ENCODE measurements at places on chromosomes 12 and 14.

DNA sequence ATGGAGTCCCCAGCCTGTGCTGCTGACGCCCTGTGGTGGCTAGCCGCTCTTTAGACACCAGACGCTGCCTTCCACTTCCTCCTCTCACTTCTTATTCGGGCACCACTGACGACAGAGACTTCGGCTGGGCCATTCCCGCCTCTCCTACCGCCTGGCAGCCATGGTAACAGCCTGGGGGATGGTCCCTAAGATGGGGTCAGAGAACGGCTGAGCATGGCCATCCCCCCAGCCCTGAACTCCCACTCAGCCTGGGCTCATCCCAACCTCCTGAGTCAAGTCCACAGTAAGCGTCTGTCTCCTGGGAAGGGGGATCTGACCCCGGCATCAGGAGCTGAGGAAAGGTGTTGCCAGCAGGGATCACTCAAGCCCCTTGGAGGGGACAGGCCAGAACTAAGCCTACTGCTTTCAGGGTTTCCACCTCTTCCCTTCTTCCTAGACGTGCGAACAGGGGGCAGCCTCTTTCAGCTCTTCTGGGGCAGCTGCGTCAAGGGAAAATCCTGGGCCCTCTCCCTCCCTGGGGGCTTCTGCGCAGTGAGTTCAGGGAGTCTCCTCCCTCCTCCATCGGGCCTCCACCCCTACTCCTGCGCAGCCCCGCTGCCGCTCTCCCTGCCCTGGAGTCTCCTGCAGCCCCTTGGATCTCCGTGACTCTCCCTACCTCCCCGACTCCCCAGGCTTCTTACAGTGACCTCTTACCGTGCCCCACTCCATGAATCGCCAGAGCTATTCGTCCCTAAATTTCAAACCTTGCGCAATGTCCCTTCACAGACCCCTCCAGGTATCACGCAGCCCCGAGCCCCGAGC lies 643 bp upstream of the TAMALIN start:
- DNase-seq, result no peak

DNA sequence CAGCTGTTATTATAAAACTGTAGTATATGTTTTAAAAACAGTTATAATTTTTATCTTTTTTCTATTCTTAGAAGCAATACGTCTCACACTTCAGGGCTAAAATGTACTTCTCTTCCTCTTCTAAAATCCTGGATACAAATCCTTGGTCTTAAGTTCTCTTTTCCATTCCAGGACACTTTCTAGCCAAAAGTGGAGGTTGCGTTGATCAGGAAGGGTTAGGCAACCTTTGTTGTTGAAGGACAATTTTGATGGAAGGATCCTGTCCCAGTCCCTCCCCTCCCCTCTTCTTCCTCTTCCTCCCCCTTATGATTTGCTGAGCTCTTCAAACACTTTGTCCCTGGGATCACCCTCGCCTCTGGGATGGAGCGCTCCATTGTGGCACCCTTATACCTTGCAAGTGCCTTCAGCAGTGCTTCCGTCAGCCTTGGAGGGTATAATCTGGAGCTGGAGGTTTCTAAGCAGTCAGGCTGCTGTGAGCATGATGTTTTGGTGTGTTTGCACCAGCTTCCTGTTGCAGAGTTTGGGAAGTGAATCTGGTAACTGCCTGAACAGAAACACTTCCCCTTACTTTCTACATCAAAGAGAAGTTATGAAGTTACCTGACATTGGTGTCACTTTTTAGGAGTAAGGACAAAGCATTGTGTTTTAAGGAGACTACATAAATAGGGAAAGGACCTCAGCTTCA lies 87.4 kb upstream of the SLC38A2 start:
- DNase-seq, result no peak

- DNase-seq, result no peak
Observed at GRCh38 chr14:50040401-50040775, 76.0 kb downstream of the VCPKMT start.

- no peak for DNase-seq
Observed at GRCh38 chr14:77849711-77850110, 49.8 kb downstream of the ADCK1 start.

DNA sequence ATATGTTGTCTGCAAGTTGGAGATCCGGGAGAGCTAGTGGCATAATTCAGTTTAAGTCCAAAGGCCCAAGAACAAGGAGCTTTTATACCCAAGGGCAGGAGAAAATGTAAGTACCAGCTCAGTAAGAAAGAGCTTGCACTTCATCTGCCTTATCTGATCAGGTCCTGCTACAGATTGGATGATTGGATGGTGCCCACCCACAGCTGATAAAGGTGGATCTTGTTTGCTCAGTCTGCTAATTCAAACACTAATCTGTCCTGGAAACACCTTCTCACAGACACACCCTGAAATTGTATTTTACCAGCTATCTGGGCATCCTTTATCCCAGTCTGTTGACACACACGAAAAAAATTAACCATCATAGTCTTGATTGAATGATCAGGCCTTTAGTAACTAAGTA lies 230.7 kb upstream of the SLC16A7 start:
- no peak for DNase-seq

- no peak for DNase-seq
Observed at GRCh38 chr12:54522243-54522642, 24.7 kb downstream of the NCKAP1L start.

GRCh38 chr12:106204312-106204711 lies 43.5 kb downstream of the CKAP4 start:
- DNase-seq, result no peak

- no peak for DNase-seq
Observed at GRCh38 chr12:90801776-90802175, 153.2 kb downstream of the CCER1 start.

DNA sequence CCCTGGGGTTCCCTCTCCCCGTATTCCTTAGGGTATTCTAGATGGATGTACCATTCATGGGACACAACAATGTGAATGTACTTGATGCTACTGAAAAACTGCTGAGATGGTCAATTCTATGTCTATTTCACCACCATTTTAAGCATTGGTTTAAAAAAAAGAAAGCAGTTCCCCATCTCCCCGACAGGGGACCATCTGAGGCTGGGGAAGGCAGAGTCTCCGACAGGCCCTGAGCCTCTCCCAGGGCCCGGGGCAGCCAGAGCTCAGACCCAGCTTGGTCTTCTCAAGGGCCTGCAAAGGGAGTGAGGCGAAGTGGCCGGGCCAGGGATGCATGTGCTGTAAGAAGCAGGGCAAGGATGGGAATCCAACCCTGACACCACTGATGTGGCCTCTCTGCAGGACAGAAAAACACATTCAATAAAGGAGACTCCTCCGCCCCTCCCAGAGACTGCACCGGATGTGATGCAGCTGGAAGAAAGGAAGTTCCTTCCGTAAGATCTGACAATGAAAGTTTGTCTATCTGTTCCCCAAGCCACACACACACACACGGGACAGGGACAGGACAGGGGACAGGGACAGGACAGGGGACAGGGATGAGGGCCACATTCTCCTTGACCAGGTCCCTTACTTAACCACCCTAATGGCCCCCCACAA lies 234.1 kb downstream of the BCL11B start:
- no peak for DNase-seq

DNA sequence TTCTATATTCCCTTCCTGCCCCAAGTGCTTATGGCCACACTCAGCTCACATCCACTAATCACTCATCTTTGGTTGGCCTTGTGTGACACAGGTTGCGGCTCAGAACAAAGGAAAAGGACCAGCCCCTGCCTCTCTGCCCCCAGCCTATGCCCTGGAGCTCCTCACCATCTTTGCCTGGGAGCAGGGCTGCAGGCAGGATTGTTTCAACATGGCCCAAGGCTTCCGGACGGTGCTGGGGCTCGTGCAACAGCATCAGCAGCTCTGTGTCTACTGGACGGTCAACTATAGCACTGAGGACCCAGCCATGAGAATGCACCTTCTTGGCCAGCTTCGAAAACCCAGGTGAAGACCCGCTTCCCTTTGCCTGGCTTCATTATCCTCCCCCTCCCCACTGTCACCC lies 15.8 kb upstream of the OAS2 start:
- no peak for DNase-seq

DNA sequence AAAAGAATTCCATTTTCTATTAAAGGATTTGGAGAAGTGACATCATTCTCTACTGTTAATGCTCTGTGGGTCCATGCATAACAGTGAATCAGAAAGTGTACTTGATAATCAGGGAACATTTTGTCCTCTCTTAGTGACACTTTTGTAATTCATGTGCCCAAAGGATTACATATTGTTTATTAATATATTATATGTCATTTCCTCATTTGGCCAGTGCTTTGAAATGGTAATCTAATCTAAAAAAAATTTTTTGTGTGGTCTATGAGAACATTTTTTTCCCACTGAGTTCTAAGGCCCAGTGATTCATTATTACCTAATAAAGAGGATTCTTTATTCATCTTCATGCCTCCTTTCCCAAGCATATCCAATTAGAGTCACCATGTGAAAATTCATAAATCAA lies 79.7 kb upstream of the MYF6 start:
- DNase-seq, result no peak

DNA sequence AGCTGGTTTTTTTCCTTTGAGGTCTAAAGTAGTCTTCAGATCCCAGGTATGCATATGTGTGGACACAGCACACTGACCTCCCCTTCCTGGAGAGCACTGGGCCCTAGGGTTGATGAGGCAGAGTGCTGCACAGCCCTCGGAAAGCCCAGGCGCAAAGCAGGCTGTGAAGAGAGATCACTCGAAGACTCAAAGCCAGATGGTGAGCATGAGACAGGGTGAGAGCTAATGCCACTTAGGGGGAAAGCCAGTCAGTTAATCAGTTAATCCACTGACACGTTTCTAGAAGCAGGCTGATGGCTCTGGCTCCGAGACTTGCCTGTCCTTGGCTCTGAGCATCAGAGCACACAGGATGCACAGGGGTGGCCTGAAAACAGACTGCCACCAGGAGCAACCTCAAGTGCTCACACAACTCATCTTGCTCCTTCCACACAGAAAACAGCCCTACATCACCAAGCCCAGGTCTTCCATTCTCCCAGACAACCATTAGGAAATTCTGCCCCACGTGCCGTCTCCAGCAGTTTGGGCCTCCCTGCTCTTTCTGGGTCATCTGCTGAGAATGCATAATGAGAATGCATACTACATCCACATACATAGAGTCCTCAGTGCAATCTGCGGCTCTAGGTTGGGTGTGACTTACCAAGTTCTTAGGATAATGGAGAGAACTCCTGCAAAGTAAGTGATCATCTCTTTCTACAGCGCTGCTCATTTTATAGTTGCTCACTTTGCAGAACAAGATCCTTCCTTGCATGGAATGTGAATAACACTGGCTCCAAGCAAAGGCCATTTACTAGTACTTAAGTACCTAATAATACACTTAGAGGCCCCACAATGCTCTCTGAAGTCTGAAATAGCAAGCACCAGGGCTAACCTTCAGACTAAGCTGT lies 12.0 kb downstream of the AQP6 start:
- no peak for DNase-seq

DNA sequence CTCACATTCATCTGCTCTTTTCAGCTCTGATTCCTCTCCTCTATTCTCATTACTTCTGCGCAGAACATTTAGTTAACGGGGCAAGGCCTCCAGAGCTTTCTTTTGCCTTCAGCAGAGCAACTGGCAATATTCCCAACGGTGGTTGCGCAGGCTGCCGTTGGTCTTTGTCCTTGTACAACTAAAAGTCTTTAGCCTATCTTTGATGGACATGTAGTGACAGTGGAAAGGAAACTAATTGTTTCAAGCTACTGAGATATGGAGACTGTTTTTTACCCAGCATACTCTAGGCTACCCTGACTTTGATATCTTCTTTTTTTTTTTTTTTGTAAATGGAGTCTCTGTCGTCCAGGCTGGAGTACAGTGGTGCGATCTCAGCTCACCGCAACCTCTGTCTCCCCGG lies 12.6 kb downstream of the R3HDM2 start:
- DNase-seq, result no peak

GRCh38 chr12:27861428-27862167 lies 81.6 kb upstream of the MANSC4 start:
- DNase-seq, result no peak

- no peak for DNase-seq
Observed at GRCh38 chr14:103023881-103024473, 33.4 kb downstream of the CDC42BPB start.

DNA sequence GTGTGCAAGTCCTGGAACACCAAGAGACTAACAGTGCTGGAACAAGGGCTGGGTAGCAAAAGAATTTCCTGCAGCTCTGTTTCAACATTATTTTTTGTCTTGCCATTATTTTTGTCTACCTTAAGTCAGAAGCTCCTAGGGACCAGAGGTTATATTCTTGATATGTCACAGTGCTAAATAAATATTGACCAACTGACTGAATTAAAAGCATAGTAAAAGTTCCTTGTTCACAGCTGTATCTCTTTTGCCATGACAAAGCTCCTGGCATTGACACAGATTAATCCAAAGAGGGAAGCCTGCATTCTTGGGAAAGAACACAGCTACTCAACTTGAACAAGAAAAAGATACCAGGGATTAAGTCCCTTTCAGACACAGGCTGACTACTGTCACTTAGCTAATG lies 136.5 kb downstream of the SPTSSA start:
- no peak for DNase-seq

- DNase-seq, result no peak
Observed at GRCh38 chr12:41930866-41931437, 213.7 kb downstream of the GXYLT1 start.

- DNase-seq, result no peak
Observed at GRCh38 chr12:52361553-52361952, 5.7 kb downstream of the KRT85 start.

DNA sequence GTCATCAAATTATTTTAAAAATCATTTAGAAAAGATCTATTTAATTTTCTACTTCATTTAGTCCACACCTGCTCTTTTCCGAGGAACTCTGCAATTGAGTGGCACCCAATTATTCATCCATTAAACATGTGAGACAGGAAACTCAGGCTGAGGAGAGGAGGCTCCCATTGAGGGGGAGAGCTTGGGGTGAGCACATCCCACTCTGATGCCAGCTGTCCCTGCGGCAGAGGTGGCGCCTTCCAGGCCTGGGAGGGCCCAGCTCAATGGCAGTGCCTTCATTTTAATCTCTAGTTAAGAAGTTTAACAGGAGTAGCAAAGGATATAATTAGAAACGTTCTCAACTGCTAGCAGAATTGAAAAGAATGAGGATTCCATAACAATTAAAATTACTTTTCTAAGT lies 92.0 kb downstream of the ITPR2 start:
- no peak for DNase-seq

DNA sequence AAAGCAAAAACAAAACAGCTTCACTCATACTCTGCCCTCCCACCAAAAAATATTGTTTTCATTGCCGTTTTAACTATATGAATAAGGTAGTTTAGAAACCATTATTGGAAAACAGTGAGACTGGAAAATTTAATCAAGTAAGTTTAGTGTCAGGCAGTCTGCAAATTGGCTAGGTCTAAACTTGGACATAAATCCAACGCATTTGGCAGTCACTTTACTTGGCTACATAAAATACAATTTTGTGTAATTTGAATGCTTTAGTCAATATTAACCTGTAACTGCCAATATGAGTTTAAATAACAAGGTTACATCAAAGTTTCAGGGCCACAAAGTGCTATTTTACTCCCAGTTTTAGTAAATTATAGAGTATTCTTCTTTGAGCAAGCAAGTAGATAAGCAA lies 202.3 kb upstream of the SLC38A2 start:
- DNase-seq, result no peak
